ENCODE measurements at places on chromosomes 7 and 10. TPM values are rescaled to one million over a fixed set of nuclear protein-coding genes. Genes with fewer than 3 reads are reported as not detected.

- H3K4me3 ChIP-seq: no peak overlapping the region
- H3K4me1 ChIP-seq: peaks cover 80% of the 10 kb centered on the region
- DNase-seq: no peak
- no peaks in the 10 kb centered on the region for H3K36me3 ChIP-seq
Measured at GRCh38 chr10:77504196-77504872, 133.3 kb downstream of the KCNMA1 start.

GRCh38 chr10:114822444-114823076 is 980 bp downstream of the FHIP2A start:
- peak overlapping the region; percentile 79 for H3K27ac ChIP-seq
- peak; percentile 13 for DNase-seq
- no peaks in the 10 kb centered on the region for H3K27me3 ChIP-seq
- H3K4me3 ChIP-seq: peak overlapping the region; percentile 99
- H3K36me3 ChIP-seq: no peaks in the 10 kb centered on the region

DNA sequence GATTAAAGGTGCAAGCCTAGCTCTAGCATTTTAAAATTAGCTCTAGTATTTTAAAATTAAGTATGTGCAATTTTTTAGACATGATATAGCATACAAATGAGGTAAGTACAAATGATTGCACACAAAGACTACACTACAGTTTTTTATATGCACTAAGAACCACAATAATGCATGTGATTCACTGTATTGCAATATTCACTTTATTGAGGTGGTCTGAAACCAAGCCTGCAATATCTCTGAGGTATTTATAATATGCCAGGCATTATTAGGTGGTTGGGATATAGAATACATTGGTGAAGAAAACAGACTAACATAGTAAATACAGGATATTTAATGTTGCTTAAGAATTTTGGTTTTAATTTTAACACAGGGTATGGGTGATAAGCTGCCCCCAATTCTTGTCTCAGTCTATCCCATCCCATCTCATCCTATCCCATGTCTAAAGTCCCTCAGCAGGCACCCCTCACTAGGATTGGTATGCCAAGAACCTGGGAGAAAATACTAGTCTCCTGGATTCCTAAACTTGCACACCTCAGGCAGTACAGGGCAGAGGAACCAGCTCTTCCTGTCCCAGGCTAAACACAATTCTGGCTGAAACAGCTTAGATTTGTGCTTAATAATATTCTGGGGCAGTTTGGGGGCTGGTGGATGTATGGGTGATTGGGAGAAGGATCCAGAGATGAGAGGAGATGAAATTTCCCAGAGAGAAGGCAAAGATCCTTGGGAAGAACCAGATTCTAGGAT is 90.4 kb downstream of the HIPK2 start:
- H3K4me3 ChIP-seq: no peak overlapping the region
- peaks cover 22% of the 10 kb centered on the region for H3K4me1 ChIP-seq
- H3K27ac ChIP-seq: peak overlapping the region; percentile 26
- DNase-seq: no peak

DNA sequence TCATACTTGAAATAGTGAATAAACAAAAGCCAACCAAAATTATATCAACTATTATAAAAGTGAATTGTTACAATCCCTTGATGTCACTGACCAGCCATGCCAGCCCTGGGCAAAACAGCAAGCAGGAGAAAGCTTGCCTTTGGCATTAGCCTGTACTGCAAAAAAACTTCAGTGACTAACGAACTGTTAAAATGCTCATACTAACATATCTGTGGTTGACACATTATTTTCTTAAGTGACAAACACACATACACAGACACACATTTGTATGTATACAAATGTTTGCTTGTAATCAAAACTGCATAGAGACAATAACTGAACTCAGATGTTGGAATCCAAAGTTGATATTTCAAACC is 29.5 kb downstream of the CHCHD3 start:
- no peak overlapping the region for H3K27ac ChIP-seq
- H3K27me3 ChIP-seq: no peaks in the 10 kb centered on the region
- no peaks in the 10 kb centered on the region for H3K36me3 ChIP-seq

DNA sequence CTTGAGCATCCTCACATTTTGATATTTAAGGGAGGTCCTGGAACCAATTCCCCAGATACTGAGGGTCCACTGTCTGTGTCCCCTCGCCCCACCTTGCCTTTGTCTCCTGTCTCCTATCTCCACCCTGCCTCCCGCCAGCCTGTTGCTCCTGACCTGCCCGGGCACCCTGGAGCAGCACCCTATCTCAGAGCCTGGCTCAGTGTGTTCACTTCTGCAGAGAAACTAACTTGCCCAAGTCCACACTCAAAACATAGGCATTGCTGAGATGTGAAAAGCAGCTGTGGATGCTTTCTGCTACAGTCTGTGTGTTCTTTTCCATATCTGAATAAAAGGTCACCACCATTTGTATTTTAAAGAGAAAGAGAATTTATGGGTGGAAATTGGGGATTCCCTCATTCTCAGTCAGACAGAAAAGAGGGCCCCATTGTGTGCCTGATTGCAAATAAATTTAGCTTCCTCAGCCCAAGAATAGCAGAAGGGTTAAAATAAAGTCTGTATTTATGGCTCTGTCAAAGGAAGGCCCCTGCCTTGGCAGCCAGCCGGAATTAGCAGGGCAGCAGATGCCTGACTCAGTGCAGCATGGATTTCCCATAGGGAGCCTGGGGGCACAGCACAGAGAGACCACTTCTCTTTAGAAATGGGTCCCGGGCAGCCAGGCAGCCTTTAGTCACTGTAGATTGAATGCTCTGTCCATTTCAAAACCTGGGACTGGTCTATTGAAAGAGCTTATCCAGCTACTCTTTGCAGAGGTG is 161.3 kb downstream of the EGFR start:
- no peak overlapping the region for H3K27ac ChIP-seq
- H3K27me3 ChIP-seq: no peaks in the 10 kb centered on the region
- H3K36me3 ChIP-seq: peaks cover 43% of the 10 kb centered on the region
- no peak for DNase-seq
- H3K4me1 ChIP-seq: peaks cover 6% of the 10 kb centered on the region
- H3K4me3 ChIP-seq: no peak overlapping the region

DNA sequence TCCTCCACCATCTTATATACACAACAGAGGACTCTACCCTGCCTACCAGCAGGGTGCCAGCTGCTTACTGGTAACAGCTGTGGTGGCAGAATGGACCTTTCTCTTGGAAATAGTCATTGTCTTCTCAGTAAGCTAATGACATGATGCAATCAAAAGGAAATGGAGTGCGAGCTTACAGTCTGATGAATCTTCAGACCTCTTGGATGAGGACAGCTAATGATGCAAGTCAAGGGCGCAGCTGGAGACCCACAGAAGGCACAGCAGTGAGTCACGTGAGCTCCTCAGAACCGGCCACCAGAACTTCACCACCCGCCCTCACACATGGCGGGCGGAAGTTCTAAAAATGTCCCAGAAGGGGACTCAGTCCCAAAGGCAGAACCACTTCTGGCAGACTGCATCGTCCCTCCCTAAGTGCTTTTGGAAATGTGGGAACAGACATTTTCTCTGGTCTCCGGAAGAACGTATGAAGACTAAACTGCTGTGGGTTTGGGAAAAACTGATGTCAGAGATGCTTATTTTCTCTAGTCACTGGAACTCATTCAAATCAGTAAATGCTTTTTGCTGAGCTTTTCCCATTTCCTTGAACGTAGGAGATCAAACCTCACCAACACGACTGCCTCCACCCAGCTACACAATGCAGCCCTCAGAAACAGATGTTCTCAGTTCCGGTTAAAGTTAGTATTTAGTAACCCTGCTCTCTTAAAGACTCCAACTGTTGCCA is 96.4 kb downstream of the FAS start:
- DNase-seq: no peak
- no peak overlapping the region for H3K4me3 ChIP-seq
- no peak overlapping the region for H3K27ac ChIP-seq
- no peaks in the 10 kb centered on the region for H3K4me1 ChIP-seq

- no peaks in the 10 kb centered on the region for H3K4me1 ChIP-seq
- peak; percentile 10 for DNase-seq
- no peaks in the 10 kb centered on the region for H3K36me3 ChIP-seq
- no peak overlapping the region for H3K27ac ChIP-seq
- no peaks in the 10 kb centered on the region for H3K27me3 ChIP-seq
- no peak overlapping the region for H3K4me3 ChIP-seq
Measured at GRCh38 chr10:81978238-81978637, 103.2 kb downstream of the NRG3 start.

GRCh38 chr7:95324431-95324830 is at the start of gene PON1:
Gene PON1, minus strand, starts transcription at chr7:95324532. Its CDS starts 57 bp downstream, at chr7:95324475.
- H3K27me3 ChIP-seq: no peaks in the 10 kb centered on the region
- no peaks in the 10 kb centered on the region for H3K36me3 ChIP-seq
- no peaks in the 10 kb centered on the region for H3K4me1 ChIP-seq
- no peak within 1 kb of the TSS for H3K4me3 ChIP-seq
- H3K27ac ChIP-seq: no peak within 1 kb of the TSS

Gene ABCF2
- 75.0 TPM for total RNA-seq

Gene SLC13A1
- total RNA-seq: not detected

Gene TMEM176A
- total RNA-seq: not detected

Gene CTAGE8
- 1.2 TPM for total RNA-seq

All from PC-3 (cell line).